Stimulated activated CD4-positive, alpha-beta T cell treated with anti-CD3 and anti-CD28 coated beads, Interleukin-15, amount 100 ng/mL, for 1 hour (primary cell): ENCODE measurements at places on chromosomes 7 and 10.

GRCh38 chr7:2833083-2833910, 10.8 kb downstream of the GNA12 start:
- DNase-seq = no peak

GRCh38 chr10:51000976-51001375, 73.3 kb upstream of the PRKG1 start:
- no peak for DNase-seq

GRCh38 chr7:55214707-55215106, 150.4 kb upstream of the LANCL2 start:
- no peak for DNase-seq

DNA sequence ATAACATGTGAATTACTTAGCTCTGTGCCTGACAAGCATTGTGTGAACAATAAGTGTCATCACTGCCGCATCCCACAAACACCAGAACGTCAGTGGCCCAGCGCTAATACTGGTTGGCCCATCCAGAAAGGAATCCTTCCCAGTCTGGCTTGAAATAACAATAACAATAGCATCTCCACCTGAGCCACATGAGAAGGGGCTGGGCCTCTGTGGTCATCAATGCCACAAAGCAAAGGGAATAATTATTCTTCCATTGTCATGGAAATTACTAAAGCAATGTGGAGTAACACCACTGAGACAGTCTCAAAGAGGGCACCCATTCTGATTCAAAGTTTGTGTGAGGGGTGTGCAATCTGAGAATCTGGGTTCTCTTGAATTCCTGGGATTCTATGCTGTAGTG, 105.7 kb upstream of the INHBA start:
- no peak for DNase-seq

DNA sequence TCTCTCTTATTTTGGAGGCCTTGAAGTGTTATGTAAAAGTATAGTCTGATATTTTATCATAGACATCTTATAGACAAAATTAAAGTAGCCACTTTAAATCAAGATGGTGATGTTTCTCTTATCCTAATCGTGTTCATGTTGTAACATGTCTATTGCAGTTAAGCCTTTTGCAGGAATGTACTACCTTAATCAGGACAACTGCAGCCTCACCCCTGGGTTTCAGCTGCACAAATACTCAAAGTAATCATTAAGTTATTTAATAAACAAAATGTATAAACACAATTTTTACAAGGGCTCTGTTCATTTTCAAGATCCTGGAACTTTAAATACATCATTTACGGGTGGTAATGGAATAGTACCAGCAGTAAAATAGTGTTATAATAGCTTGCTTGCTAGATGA, 14.4 kb upstream of the KIF5B start:
- no peak for DNase-seq

DNA sequence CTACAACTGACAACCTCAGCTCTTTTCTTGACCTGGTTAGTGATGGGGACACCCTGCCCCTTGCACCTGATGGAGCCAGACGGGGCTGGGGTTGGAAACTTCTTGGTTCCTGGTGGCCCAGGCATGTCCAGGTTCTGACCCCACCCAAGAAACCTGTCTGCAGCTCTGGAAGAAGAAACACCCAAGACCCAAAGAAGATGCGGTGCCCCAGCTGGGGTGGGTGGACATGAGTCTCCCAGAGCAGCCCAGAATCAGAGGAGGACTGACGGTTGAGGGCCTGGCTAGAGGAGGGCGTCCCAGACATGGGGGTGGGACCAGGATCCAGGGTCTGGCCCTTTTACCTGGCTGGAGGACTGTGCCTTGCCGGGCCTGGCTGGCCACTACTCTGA, 202.4 kb downstream of the GLRX3 start:
- no peak for DNase-seq

GRCh38 chr10:4296161-4296560, 511.2 kb upstream of the KLF6 start:
- no peak for DNase-seq

- no peak for DNase-seq
Measured at GRCh38 chr10:36475746-36476145, 649.7 kb upstream of the ANKRD30A start.

GRCh38 chr7:50826371-50827172, 43.9 kb upstream of the GRB10 start:
- no peak for DNase-seq

DNA sequence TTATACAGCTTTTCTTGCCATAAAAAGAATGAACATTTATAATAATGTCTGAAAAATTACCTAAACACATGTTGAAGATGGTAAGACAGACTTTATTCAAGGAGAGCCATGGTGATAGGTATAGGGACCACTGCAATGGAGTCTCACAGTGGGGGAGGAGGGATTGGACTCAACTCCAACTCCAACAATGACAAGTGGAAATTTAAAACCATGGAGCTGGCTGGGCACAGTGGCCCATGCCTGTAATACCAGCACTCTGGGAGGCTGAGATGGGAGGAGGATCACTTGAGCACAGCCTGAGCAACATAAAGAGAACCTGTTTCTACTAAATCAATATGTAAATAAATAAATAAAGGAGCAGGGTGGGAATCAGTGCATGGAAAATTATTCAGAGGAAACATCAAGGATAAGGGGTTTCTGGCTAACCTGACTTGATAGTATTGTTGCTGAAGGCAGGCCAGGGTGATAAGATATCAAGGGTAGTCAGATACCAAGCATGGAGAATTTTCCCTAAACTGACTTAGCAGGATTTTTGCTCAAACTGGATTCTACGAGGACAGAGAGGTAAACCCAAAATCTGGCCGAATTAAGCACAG, 19.5 kb upstream of the MICU1 start:
- DNase-seq = no peak

- no peak for DNase-seq
Measured at GRCh38 chr7:75639886-75640190, 98.9 kb downstream of the HIP1 start.

DNA sequence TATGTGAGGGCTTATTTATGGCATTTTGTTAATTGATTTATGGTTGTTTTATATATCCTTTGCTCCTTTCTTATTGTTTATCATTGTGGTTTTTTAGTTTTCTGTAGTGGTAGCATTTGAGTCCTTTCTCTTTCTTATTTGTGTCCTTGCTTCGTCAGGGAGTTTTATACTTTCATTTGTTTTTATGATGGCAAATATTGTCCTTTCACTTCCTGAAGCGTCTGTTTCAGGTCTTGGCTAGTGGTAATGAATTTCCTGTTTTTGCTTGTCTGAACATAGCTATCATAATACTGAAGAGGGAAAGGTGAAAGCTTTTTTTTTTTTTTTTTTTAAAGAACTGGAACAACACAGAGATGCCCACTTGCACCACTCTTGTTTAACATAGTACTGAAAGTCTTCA, 228.2 kb downstream of the ATRNL1 start:
- DNase-seq = no peak

DNA sequence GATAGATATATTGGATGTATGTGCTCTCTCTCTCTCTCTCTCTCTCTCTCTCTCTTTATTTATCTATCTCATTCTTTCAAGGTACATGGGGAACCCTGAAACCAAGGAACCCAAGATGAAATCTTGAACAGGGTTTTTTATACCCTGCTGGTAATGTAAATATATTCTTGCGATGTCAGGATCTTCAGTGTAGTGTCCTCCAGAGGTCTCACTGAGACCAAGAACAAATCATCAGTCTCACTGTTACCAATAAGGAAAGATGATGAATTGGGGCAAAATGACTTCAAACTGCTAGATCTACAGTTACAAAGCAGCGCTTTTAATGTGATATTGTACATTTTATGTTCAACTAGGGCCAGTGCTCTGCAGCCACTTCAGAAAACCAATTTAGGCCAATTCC, 423.5 kb downstream of the ANKRD7 start:
- no peak for DNase-seq

- no peak for DNase-seq
Measured at GRCh38 chr7:129925416-129926002, 27.3 kb downstream of the UBE2H start.

GRCh38 chr10:36462194-36462593, 663.2 kb upstream of the ANKRD30A start:
- DNase-seq = no peak

GRCh38 chr10:77383861-77384553, 253.6 kb downstream of the KCNMA1 start:
- no peak for DNase-seq

DNA sequence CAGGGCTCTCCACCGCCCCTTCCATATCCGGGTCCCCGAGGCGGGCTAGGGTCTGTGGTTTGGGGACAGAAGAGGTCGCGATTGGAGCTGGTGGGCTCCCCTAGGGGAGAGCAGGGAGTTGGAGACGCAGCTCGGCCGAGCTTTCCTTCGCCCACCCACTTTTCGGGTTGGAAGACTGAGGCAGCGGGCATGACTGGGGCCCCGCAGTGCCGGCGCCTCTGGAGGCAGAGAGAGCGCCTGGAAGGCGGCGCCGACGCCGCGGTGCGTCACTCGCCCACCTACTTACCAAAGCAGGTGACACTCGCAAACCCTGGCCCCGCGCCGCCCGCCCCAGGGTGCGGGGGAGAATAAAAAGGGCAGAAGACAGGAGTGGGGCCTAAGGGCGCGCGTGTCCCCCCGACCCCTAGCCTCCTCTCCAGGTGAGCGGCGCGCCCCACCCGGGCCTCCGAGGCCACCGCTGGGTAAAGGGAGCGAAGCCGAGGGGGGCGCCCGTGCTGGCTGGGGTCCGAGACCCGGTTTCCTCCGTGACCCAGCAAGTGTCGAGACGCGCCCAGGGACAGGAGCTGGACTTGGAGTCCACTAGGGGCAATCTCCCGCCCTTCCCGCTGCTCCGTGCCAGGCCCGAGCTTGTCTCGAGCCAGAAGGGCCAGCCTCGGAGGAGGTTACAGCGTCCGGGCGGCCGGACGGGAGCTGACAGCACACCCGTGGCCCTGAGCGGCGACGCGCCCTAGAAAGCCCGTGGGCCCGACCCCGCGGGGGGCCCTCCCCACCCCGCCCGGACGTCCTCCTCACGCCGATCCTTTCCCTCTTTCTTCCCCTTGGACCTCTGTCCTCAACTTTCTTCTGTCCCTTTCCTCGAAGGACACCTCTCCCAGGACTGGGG, 34.4 kb upstream of the GRID1 start:
- DNase-seq = peak; percentile 64

DNA sequence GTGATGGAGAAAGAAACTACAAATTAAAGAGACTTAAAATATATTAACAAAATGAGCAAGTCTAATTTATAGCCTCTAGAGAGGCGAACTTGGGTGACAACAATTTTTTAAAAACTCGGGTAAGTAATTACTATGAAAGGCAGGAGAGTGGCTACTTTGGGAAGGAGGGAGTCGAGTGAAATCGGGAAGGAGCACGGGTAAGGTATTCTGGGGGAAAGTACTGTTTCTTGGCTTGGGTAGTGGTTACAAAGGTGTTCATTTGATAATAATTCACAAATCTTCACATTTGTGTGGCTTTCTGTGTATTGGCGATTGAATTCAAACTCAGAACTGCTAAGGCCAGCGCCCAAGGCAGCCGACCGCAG, 32.9 kb upstream of the GRID1 start:
- DNase-seq = no peak

GRCh38 chr10:124545351-124546054, 83.9 kb downstream of the LHPP start:
- no peak for DNase-seq

- no peak for DNase-seq
Measured at GRCh38 chr10:123463181-123463580, 203.0 kb upstream of the GPR26 start.

GRCh38 chr7:46440186-46440585, 519.1 kb upstream of the IGFBP3 start:
- no peak for DNase-seq

DNA sequence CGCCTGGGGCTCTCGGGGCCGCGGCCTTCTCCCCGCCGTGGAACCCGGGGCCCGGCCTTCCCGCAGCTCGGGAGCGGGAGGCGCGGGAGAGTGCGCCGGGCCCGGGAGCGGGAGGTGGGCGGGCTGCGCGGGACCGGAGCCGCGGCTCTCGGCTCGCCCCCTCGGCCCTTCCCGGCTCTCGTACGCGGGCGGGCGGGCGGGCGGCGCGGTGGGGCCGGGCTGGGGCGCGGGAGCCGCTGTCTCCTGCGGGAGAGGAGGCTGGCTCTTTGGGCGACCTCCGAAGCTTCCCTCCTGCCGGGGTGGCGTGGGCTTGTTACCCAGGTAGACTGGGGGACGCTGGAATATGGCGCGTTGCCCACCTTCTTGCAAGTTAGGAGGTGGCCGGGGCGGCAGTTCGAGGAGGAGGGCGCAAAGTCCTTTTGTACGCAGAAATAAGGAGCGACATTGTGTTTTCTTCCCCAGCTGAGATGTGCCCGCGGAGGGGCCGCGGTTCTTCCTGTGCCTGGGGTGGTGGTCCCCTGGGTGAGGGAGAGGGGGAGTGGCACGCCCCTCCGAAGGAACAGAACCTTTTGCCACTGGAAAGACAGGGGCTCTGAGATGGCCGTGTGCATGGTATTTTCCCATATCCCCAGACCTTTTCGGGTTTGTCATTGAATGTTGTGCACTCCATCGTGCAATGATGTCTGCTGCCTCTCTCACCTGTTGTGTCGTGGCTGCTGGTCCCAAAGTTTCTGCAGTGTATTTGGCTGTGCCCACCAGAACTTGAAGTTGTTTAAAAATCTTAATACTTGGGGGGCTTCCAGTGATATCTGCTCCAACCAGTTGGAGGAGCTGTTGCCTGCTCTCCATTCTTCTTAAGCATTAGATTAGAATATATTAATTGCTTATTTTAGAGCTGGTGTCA, 844 bp downstream of the NRF1 start:
- peak; percentile 24 for DNase-seq
